ENCODE measurements at places on chromosomes 7 and 10.

- no peak for DNase-seq
Measured at GRCh38 chr7:36393826-36394225, 4.2 kb downstream of the ANLN start.

DNA sequence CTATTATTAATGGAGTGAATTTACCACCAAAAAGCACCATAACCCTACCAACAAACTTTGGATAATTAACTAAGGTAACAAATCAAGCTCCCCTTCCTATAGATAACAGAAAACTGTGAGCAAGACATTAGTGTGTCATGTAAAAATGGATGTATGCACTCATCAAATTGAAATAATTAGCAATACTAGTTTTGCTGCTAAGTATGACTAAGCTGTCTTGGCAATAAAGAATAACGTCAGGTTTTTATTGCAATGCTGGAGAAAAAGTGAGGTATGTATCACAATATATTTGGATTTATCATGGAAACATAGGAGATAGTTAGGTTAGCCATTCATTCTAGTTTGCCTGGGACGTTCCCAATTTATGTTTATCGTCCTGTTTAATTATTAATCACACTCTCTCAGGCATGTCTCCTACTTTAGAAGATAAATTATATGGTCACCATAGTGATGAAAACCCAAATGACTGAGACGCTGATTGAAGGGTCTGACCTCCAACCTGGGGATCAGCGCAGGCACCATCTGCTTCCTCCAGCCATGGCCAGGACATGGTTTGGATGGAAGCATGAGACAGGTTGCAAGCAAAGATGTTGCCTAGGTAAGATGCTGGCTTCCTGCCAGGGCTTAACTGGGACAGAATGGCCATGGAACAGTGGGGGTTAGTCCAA lies 125.6 kb downstream of the FANK1 start:
- no peak for DNase-seq

GRCh38 chr7:6153646-6154541 lies 118.5 kb downstream of the CYTH3 start:
- no peak for DNase-seq

- DNase-seq = no peak
Measured at GRCh38 chr7:43175570-43176200, 63.2 kb downstream of the HECW1 start.

DNA sequence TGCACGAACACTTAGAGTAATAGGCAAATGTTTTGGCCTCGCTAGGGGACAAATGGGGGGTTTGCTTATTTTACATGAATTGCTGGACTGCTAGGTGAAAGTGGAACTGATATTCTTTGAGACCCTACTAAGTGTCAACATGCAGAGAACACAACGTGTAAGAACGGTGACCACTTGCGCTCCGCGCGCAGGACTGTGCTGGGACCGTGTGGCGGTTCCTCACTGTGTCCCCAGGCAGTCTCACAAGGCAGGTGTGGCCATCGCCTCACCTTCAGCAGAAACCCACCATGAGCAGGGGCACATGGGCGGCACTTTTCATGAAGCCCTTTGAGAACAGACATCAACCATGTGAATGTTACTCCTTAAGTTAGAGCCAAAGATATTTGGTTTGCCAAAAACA lies 27.2 kb downstream of the PTPRN2 start:
- DNase-seq = no peak

DNA sequence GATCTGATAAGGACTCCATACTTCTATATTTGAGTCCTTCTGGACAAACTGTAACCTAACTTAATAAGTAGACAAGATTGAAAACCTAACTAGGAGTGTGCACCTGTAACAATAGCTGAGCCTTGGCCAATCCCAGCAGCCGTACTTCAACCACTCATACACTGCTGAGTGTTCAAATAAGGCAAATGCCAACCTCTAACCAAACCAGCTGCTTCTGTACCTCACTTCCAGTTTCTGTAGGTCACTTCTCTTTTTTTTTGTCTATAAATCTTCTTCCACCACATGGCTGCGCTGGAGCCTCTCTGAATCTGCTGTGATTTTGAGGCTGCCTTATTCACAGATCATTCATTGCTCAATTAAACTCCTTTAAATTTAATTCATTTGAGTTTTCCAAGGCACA lies 753.2 kb downstream of the DNAJB9 start:
- no peak for DNase-seq

DNA sequence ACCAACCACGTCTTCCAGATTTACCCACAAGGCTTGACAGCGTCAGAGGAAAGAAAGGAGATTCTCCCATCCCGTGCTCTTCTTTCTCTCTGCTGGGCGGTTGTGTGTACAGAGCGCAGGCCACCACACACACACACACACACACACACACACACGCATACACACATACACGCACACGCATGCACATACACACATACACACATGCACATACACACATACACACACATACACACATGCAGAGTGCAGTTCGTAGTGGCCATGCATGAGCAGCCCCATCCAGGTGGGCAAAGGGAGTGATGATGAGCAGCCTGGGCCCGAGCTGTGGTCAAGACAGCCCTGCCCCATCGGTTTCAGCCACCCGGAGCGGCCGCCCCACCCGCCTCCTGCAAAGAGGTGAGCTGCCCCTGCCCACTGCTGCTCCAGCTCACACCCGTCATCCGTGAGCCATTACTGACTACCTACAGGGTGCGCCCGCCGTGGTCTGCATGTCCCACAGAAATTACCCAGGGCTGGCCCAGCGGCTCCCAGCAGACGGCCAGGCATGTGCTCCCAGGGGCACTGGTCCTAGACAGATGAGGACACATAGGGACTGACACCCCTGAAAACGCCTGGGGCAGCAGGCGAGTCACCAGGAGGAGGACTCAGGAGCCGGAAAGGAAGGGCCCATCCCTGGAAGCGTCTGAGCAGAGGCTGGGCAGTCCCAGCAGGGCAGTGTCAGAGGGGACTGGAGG lies 69.6 kb downstream of the ASB13 start:
- DNase-seq = no peak

DNA sequence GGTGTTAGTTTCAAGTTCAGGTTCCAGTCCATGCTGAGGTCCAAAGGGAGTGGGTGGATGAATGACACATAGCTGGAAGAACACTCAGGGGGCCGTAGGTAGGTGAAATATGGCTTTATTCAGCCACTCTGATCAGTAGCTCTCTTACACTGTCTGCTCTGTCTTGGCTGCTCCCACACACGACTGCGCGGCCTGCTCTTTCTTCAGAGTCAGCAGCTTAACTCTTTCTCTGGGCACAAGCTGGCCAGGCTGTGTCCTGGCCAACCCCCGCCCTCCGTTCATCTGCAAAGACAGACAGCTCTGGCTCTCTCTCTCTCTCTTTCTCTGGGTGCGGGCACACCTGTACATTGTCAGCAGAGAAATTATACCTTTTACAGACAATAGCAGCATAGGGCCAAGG lies 317.4 kb upstream of the SORCS1 start:
- no peak for DNase-seq

DNA sequence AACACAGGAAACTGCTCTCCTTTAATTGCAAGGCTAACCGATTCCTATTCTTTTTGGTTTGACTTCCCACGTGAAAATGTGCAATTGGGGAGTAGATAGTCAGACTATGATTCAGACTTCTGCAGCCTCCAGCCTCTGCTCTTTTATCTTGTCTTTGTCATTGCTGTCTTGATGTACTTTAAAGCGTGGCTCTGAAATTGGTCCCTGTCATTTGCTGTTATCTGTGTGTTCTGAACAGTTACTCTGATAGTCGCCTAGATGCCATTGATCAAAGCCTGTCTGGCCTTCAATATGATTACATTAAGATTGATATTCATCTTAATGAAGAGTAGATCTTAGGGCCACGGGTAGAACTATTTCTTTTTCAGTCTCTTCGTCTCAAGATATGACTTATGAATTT lies 799.2 kb downstream of the REEP3 start:
- DNase-seq = no peak

DNA sequence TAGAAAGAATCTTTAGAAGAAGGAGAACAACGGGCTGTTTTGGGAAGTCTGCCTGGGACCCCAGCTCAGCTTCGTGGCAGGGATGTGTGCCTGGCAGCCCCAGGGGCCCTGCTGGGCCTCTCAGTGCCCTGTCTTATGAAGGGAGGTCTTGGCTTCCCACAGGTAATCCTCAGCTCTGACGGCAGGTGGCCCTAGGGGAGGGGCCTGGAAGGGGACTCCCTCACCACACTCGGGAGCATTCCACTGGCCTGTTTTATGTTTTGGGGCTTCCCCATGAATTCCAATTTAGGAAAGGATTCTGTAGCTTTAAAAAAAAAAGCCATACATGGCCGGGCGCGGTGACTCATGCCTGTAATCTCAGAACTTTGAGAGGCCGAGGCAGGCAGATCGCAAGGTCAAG lies 3.0 kb upstream of the DMBT1 start:
- no peak for DNase-seq

GRCh38 chr7:155948423-155948822 lies 136.2 kb upstream of the SHH start:
- DNase-seq = no peak

DNA sequence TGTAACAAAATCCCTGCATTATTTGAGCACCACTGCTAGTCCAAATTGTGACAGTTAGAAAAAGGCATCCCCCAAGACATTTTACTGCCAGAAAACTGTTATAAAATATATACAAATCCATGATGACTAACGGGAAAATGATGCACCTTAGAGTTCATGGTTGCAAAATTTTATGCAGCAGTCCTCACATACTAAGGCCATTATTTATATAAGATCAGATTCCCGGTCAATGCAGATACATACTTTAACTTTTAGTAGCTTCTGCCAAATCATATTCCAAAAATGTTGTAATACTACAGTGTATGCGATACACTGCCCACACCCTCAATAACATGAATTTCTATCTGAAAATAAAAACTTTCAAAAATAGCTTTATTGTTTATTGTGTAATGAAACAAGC lies 239.9 kb upstream of the ZNF32 start:
- DNase-seq = no peak

DNA sequence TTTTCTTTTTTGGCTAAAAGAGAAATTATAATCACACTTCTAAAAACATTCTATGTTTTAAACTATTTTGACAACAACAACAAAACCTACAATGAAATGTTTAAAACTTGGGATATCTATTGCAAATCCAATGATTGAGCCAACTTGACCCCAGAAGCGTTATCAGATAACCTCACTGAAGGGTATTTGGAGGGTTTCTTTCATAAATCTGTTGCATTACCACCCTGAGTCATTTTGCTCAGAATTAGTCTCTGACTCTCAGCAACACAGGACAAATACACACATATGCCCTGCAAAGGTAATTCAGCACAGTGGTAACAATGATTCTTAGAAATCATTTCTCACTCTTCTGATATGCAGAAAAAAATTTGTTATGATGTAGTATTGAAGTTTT lies 2.3 kb upstream of the COL1A2 start:
- DNase-seq = no peak

DNA sequence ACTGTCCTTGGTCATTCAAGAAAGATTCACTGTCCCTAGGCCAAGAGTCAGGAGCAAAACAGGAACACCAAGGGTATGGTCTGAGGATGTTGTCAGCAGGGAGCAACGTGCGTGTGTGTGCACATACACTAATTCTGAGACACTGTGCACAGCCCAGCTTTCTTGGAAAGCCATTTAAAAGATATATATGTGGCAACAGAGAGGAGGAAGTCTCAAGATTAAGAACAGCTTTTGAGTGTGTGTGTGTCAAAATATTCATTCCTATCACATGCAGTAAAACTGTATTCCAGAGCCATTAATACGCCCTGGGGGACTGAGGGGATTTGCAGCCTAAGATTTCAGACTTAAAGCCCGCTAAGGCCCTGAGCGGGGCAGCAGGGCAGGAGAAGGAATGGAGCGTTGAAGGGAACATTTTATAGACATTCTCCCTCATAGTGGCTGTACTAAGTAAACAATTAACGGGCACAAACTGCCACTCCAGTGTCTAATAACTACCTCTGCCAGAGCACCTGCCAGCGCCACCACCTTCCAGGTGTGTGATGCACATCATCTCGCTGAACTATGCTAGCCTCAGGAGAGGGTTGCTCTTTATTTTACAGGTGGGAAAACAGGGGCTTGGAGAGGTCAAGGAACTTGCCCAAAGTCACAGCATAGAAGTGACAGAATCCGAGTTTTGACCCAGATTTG lies 2.0 kb downstream of the NOD1 start:
- DNase-seq = no peak

- no peak for DNase-seq
Measured at GRCh38 chr10:86300931-86301830, 65.4 kb downstream of the GRID1 start.

DNA sequence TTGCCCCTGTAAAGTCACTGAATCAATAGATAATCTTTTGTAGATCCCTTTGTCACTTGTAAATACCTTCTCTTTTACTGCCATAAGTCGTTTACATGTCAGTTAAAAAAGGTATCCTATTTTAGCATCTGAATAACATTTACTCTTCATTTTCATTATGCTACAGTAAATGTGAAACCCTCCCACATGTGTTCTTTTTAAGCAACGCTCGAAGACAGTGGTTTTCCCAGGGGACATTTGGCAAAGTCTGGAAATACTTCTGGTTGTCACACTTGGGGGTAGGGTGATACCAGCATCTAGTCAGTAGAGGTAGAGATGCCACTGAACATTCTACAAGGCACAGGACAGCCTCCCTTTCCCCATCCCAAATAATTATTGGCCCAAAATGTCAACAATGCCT lies 23.7 kb downstream of the ATAD1 start:
- DNase-seq = no peak

- DNase-seq = no peak
Measured at GRCh38 chr7:41996381-41997035, 240.5 kb downstream of the GLI3 start.

- no peak for DNase-seq
Measured at GRCh38 chr7:133704453-133704852, 422.7 kb upstream of the LRGUK start.
